ENCODE measurements at places on chromosomes 2 and 18.

- DNase-seq, result no peak
Observed at GRCh38 chr2:113829270-113829669, 60.6 kb upstream of the ACTR3 start.

- DNase-seq, result no peak
Observed at GRCh38 chr18:23958036-23958435, 56.5 kb upstream of the TTC39C start.

GRCh38 chr18:48824231-48824970 is 126.4 kb downstream of the SMAD7 start:
- no peak for DNase-seq

DNA sequence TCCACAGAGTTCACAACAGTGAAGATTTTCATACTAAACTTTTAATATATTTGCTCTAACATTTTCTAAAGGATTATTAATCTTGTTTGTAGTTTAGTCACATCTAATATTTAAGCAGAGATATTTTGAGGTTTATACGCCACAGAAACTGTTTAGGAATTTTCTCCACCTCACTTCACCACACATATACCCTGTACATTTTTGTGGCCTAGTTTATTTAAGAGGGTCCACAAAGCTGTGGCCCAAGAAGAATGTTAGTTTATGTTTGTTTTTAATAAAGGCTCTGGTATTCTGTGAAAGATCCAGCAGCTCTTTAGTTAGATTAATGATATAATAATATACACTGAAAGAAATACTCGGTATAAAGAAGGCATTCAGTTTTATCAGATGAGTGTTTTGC is 132.7 kb upstream of the TTC27 start:
- DNase-seq, result no peak

DNA sequence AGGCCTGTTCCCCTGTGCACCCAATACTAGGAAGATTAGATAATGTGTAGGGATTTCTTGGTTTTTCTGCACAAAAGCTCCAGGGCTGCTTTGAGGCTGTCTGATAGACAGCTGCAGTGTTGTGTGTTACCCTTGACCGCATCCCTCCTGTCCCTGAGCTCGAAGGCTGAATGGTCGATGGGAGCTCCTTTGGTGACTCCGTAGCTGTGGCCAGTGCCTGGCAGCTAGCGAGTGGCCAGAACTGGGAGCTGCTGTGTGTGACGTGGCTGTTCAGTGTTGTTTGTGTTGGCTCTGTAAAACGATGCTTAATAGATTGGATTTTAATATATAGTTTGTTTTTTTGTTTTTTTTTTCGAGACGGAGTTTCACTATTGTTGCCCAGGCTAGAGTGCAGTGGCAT is 170.0 kb downstream of the AGAP1 start:
- DNase-seq, result no peak

DNA sequence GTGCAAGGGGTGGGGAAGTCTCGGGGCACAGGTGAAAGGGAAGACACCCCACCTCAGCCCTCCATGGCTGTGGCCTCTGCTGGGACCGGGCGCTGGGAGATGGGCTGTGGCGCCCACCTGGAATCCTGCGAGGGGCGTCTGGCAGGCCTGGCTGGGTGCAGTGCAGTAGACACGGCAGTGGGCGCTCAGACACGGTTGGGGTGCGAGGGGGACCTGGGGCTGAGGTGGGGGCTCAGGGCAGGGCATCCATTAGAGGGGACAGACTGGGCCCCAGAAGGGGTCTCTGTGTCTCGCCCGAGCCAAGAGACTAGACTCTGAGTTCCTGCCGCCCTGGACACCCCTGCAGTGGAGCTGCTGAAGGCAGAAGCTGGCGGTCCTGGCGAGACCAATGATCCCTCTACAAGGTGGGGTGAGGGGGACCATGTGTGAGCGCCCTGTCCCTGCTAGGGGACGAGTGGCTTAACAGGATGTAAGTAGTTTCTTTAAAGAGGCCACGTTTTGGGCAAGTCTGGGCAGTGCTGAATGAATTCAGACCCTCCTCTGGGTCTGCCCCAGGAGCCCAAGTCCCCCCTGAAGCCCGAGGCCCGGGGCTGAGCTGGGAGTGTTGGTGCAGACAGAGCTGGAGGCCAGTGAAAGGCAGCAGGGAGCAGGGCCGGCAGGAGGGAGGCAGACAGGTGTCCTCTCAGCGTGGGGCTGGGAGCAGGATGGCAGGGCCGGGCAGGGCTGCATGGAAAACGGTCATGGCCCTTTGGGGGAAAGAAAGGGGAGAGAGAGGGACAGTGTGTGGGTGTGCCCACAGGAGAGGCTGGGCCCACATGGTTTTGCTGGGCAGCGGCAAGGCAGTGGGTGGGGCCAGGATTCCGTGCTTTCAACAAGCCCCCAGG is 57.2 kb downstream of the HS6ST1 start:
- no peak for DNase-seq

DNA sequence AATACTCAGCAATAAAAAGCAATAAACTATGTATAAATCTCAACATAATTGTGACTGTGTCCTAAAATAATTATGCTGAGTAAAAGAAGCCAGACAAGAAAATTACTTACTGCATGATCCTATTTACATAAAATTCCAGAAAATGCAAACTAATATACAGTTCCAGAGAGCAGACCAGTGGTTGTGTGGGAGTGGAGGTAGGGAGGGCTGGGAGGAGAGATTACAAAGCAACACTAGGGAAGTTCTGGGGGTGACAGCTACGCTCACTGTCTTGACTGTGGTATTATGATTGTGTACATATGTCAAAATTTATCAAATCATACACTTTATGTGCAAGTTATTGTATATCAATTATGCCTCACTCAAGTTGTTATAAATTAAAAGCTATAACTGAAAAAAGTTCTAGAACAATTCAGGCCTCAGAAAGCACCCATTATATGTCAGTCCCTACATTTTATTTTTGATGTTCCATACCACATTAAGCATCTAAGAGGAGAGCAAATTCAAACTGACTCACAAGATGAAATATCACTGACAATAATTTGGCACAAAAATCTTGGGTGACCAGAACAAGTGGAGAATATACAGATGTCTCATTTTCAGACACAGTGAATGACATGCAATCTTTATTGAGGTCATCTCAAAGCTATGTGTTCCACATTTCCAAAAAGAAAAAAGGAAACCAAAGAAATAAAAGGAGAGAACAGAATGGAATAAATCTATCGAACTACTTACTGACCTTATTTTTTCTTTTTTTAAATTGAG is 85.1 kb downstream of the ANTXR1 start:
- DNase-seq, result no peak

- no peak for DNase-seq
Observed at GRCh38 chr2:219681694-219682300, 54.4 kb downstream of the SLC4A3 start.

DNA sequence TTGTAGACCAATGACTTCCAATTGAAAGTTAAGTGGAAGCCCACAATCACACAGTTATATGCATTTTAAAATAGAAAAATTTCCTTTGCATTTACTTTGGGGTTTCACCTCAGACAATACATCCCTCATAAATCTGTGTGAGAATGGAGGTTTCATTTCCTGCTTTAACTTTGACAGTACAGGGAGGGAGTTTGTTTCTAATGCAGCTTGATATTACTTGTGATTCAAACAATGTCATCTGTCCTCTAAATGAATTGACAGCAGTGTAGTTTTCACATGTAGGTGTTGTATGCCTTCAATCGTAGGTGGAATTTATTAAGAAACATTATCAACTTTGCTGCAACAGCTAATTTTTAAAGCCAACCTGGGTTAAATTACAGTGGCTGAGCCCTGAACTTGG is 75.2 kb downstream of the TMEFF2 start:
- DNase-seq, result no peak

- DNase-seq, result no peak
Observed at GRCh38 chr2:190582736-190583506, 48.4 kb upstream of the NEMP2 start.

DNA sequence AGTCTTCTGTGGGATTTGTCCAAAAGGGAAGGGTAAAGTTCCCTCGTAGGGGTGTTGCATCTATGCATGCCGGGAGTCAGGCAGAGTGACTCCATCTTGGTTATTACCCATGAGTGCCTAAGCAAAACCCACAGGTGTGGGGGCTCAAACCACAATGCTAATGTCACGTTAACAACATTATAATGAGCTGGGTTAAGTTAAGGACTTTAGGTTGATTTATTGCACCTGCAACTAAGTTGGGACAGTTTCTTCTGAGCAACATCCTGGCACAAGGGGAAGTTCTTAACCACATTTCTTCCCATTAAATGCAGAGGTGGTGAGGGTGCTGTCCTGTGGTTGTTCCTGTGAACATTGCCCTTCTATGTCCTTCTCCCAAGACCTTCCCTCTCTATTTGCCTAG is 1596.8 kb upstream of the SLC39A10 start:
- DNase-seq, result no peak

GRCh38 chr2:206353685-206354084 is 79.2 kb downstream of the ZDBF2 start:
- no peak for DNase-seq

DNA sequence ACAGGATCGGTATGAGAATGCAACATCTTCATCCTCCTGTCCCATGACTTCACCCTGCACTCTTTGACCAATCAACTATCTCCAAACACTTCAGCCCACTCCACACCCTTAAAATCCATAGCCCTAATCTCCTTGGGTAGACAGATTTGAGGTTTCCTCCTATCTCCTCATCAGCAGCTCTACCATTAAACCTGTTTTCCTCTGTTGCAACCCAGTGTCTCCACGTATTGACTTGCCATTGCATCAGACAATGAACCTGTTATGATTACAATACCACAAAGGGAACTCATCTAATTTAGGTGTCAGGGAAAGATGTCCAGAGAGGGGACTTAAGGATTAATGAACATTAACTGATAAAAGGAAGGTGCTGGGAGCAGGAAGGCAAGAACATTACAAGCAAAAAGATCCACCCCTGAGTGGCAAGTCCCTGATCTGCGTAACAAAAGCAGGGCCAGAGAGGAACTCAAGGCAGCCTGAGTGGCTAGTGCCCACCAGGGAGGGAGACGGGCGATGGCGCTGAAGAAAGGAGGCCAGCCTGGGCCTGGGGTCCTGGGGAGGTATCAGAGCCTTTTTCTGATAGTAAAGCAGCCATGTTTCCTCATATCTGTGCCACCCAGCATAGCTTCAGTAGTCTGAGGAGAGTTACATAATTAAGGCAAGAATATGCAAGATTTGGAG is 44.6 kb downstream of the AKAIN1 start:
- DNase-seq, result no peak

GRCh38 chr2:164824872-164825271 is 16.8 kb downstream of the COBLL1 start:
- no peak for DNase-seq

- DNase-seq, result no peak
Observed at GRCh38 chr18:966759-967576, 62.3 kb downstream of the ADCYAP1 start.

DNA sequence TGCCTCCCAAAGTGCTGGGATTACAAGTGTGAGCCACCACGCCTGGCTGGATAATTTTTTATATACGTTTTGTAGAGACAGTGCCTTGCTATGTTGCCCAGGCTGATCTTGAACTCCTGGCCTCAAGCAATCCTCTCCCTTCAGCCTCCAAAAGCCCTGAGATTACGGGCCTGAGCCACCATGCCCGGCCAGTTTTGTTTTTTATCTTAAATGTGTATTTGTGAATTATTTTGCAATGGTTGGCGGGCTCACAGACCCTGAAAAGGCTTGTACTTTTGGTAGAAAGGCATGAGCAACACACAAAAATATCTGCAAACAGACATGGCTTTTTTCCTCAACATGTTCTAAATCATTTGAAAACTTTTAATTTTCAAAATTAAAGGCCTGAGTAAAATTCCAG is 73.4 kb upstream of the TMEM18 start:
- DNase-seq, result no peak

- no peak for DNase-seq
Observed at GRCh38 chr2:104734937-104735586, 118.9 kb upstream of the POU3F3 start.

GRCh38 chr2:17762451-17762850 is 8.5 kb downstream of the GEN1 start:
- no peak for DNase-seq

- DNase-seq, result no peak
Observed at GRCh38 chr2:3470166-3470651, 49.1 kb downstream of the ADI1 start.

- DNase-seq, result no peak
Observed at GRCh38 chr2:146540271-146540932, 1304.4 kb upstream of the ACVR2A start.

DNA sequence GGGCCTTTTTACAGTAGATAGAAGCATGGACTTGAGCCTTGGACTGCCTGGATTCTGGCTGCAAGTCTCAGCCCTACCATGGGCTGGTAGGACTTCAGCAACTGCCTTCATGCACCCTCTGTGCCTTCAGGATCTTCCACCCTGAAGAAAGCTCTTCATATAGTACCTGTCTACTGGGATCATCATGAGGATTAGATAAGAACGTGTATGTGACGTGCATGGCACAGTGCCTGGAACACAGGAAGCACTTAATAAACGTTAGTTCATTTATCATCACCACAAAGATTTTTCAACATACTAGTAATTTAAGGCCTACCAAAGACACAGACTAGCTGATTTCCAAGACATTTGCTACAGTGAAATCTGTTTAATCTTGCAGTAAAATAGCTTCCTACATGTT is 53.2 kb upstream of the ITM2C start:
- no peak for DNase-seq

DNA sequence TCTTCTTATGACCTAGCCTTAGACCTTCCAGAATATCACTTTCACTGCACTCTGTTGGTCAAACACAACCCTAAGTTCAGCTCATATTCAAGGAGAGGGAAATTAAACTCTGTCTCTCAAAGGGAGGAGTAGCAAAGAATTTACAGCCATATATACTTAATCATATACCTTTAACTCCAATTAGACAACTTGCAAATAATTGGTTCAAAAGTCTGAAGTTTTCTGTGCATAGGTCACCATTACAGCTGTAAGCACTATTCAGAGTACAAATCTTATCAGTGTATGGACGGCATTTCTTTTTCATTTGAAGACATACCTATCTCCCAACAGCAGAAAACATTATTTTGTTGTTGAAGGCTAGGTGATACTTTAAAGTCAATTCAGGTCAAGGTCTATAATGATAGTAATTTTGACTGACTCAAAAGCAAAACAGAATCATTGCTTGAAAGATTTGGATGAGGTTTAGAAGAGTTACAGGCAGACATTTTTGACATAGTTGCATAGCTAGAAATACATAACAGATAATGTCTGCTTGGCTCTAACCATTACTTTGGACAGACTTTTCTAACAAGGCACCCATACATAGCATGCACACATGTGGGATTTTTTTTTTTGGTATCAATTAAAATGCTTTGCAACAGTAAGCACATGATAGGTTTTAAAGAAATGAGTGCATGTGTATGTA is 131.5 kb downstream of the CPS1 start:
- no peak for DNase-seq

DNA sequence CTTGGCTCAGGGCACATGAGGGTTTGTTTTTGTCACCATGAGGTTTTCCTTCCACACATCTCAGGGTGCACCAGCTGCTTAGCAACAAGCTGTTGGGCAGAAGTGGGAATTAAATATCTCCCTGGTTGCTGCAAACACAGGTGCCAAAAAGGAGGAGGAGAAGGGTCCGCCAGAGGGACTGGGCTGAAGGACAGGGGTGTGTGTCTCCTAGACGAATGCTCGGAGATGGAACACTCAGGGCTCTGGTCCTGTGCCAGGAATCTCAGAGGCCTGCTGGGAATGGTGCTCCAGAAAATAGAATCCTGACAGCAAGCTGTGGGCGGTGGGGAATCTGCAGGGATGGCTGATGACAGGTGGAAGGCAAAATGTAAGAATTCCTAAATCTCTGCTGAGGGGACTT is 94.5 kb downstream of the VSNL1 start:
- DNase-seq, result no peak

Data from stimulated activated CD4-positive, alpha-beta T cell treated with anti-CD3 and anti-CD28 coated beads, TNF-alpha, amount 100 ng/mL, for 24 hours (primary cell).